ENCODE measurements at places on chromosomes 5 and 9.

GRCh38 chr9:105376893-105377292, 70.9 kb upstream of the FSD1L start:
- DNase-seq = no peak

DNA sequence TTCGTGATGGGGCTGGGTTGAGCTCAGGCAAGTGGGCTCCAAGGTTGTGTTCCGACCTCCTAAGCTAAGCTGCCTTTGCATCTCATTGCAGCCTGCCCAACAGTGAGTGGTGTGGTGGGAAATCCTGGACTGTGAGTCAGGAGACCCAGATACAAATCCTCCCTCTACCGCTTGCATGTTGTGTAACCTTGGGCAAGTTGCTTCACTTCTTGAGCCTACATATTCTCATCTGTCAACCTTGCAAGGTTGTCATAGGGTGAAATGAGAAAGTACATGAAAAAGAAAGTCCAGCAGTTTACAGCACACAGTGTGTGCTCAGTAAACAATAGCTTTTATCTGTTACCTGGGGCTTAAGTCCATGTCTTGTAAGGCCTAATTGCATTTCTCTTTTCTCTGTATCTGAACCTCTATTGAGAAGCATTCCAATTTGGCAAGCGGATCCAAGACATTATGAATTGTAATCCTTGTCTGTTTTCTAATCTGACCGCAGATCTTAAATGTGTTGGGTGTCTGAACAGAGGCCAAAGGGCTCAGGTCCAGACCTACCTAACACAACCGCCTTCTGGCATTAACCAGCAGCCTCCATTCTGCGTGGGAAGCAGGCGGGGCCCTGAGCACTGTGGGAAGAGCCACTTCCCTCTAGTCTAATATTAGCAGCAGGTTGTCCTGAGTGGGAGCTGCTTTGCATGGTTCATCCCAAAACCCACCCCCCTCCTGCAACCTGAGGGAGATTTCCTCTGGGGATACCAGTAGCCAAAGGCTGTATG, 1.8 kb upstream of the GALNT12 start:
- DNase-seq = no peak

GRCh38 chr9:95091601-95092261, 225.8 kb downstream of the FANCC start:
- DNase-seq = no peak

- DNase-seq = no peak
Measured at GRCh38 chr5:151097820-151098767, 17.3 kb upstream of the TNIP1 start.

- no peak for DNase-seq
Measured at GRCh38 chr9:31248156-31248555, 1136.3 kb upstream of the ACO1 start.

DNA sequence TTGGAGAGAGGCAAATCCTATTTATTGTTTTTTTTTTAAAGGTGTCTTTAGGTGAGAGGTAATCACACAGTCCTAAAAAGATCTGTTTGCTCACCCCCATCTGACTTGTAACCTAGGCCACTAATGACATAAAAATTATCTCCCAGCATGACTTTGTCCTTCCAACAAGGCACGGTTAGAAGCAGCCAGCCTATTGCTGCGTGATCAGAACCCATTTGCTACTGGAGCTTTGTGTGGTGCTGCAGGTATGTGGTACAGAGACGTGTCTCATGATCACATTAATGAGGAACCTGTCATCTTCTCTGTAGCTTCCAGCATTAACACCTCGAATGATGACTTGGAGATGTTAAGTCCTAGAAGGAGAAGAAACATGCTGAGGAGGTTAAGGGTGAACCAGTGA, 555.8 kb upstream of the TLE4 start:
- DNase-seq = no peak

GRCh38 chr5:150075233-150075632, 11.1 kb downstream of the CSF1R start:
- DNase-seq = no peak

DNA sequence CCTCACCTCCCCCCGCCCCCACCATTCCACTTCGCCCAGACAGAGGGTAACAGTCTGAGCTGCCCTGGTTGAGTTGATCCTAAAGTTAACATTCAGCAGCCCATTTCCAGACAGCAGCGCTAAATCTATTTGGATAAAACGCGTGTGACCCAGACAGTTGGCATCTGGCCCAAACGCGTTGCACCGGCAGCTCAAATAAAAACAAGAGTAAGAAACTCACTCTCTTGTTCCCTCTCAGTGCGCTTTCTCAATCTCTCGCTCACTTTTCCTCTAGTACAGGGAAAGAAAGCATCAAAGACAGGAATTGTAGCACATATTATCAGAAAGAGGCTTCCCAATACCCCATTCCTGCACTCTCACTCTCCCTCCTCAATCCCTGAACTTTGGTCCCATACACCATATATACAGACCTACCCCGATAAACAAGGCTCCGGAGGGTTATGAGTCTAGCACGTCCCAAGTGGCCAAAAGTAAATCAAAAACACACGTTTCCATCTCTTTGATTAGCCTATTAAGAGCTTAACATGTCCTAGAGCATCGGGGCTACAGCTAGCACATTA, 1.3 kb downstream of the ADAMTS6 start:
- DNase-seq = no peak

- no peak for DNase-seq
Measured at GRCh38 chr9:125580701-125581286, 126.2 kb downstream of the MAPKAP1 start.

DNA sequence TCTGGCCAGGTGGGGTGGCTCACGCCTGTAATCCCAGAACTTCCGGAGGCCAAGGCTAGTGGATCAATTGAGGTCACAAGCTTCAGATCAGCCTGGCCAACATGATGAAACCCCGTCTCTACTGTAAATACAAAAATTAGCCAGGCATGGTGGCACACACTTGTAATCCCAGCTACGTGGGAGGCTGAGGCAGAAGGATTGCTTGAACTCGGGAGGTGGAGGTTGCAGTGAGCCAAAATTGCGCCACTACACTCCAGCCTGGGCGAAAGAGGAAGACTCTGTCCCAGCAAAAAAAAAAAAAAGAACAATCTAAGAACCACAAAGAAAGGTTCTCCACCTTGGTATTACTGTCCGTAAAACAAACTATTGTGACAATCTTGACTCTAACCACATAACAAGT, 9.7 kb downstream of the MYO10 start:
- DNase-seq = no peak

- no peak for DNase-seq
Measured at GRCh38 chr5:135993880-135994636, 34.7 kb upstream of the TGFBI start.

DNA sequence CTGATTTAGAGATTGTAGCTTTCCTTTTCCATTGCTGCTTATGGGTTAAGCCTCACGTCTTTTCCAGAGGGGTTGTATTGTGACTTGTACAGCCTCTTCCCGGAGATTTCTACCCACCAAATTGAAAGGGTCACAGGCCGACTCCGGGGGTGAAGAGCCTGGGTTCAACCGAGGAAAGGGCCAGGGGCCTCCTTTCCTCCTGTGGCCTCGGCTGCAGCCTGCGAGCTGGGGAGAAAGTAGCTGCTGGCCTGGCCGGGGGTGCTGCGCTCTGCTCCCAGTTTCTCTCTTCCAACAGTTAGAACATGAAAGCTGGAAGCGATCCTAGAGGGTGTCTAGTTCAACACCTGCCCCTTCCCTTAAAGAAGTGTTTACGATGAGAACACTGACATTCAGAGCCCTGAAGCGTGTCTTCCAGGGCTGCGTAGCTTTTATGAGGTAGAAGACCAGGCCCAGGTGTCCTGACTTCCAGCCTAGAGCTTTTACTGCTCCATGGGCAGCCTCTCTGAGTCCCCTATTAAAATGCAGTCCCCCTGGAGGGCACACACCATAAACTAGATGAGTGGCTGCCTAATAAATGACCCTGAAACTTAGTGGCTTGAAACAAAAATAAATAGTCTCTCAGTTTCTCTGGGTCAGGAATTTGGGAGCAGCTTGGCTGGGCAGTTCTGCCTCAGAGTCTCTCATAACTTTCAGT, 56.9 kb downstream of the ACER2 start:
- DNase-seq = no peak

GRCh38 chr5:90557871-90558270, 726 bp upstream of the ADGRV1 start:
- no peak for DNase-seq

- DNase-seq = no peak
Measured at GRCh38 chr9:13586587-13587374, 307.3 kb upstream of the MPDZ start.

DNA sequence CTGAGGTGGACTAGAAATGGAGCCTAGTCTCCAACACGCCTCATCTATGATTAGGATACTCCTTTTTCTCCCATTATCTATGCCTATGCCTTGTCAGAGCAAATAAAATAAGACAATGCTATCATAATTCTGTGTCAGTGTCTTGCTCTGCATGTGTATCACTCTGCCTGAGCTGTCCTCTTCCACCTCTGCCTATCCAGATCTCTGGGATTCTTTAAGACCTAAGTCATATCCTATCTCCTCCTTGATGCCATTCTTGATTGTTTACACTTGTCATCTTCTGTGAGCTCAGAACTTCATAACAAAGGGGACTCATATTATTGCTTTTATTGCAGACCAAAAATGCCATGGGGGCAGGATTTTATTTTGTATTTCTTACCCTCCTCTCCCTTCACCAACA, 351.2 kb upstream of the C9orf72 start:
- DNase-seq = no peak

DNA sequence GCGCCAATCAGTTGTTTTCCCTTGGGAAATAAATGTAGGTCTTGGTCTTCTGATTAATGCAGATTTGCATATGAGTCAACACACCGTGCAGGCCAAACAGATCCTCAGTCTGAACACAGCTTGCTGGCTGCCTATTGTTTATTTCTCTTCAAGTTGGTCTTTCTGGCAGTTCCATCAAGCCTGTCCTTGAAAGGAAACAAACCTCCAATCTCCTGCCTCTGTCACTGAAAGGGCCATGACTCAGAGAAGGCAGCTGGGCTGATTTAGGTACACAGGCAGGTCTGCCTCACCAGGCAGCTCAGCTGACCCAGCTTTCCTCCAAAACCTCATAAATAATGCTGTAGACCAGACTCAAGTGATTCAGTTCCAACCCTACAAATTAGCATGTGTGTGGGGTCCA, 175.9 kb downstream of the MAN2A1 start:
- no peak for DNase-seq

GRCh38 chr5:107979900-107980299, 309.2 kb upstream of the EFNA5 start:
- DNase-seq = no peak

DNA sequence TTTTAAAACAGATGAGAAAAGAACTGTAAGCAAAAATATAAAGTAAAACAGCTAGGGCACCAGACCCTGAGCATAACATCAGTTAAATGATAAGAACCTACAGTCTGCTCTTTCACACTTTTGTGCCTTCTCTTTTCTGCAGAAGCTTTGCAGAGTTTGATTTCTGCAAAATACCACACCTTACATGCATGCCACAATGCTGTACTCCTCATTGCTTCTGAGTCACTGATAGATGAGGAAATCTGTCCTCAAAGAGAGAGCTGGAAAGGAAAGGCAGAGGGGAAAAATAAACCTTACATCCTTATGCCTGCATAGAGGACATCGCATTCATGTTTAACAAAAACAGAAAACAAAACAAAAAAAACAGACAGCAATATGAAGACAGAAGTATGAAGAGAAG, 142.9 kb downstream of the ATPSCKMT start:
- no peak for DNase-seq

GRCh38 chr9:8237096-8237495, 437.5 kb upstream of the DMAC1 start:
- no peak for DNase-seq

DNA sequence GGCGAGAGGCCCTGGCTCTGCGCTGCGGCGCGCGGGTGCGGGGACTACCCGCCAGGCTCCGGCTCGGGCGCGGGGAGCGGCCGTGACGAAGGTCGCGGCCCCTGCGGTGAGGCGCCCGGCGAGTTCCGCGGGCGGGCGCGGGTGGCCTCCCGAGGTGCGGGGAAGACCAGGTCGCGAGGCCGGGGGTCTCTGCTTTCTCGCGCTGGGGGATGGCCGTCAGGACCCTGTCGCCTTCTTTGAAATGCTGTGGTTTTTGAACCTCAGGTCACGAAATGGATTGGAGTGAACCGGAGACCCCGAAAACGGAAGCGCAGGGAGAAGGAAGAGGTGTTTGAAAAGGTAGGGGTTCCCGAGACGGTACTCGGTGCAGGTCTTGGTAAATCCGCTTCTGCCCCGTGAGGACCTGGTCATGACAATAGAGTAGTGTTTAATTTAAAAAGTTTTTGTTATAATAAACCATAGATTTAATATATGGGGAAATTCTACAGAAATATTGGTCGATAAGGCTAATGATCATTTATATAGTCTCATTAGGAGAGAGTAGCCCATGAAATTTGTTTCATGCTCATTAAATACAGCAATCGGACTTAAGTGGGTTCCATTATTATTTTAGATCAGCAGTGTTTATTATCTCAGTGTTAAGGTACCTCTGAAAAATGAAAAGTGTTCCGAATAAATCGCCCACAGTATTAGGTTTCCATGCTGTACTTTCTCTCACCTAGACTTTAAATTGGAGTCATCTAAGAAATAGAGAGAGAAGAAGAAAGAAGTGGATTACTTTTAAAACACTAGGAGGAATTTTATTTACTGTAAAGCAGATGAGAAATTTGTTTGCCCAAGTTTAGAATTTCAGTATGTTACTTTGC, 279.0 kb downstream of the AOPEP start:
- no peak for DNase-seq

DNA sequence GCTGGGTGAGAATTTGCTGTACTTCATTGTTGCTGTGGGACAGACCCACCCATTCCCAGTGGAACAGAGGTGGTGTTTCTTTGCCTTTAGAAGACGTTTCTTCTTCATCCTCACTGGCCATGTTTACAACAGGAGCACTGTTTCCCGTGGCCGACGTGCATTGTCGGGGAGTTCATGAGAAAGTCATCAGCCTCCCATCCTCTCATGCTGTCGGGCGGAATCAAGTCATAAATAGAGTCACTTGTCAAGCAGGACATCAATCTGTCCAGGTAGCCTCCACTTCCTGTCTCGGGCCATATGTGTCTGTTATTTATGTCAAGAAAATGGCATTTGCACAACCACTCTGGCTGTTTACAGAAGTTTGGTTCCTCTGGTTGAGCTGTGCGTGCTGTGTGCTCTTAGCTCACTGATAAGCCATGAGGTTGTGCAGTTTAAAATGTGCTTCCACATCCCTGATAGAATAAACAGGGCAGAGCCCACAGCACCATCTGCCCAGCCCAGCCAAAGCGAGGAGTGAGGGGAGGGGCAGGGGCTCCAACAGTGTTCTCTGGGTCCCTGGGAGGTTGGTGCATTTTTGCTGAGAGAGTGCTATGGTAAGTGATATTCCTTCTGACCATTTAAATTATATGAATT, 401.9 kb upstream of the IRX2 start:
- DNase-seq = no peak

- DNase-seq = no peak
Measured at GRCh38 chr5:179297486-179298180, 47.6 kb downstream of the ADAMTS2 start.

DNA sequence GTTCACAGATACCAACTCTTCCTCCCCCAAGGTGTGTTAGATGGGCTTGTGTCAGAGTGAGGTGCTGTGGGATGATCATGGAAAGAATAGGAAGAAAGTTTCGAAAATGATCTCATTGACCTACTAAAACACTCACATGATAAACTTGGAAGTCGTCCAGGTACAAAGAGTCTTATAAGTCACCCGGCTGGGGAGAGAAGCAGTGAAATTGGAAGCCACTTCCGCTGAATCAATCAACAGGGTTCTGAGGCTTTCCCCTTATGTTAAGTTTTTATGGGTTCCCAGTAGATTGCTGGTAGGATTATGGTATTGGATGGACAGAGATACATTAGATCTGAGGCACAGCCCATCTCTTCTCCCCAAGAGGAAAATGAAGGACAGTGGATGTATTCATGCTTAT, 218.8 kb upstream of the MSX2 start:
- DNase-seq = no peak

GRCh38 chr5:131305138-131305689, 41.4 kb downstream of the CDC42SE2 start:
- no peak for DNase-seq

Measured in stimulated activated CD8-positive, alpha-beta memory T cell treated with anti-CD3 and anti-CD28 coated beads, Interleukin-4, amount 100 ng/mL, for 4 hours (primary cell).